ENCODE measurements at places on chromosomes 13 and 19.

- DNase-seq, result no peak
Observed at GRCh38 chr19:35081201-35081600, 34.4 kb upstream of the FXYD3 start.

- peak; percentile 98 for DNase-seq
Observed at GRCh38 chr19:38850436-38850975, 720 bp upstream of the HNRNPL start.

- DNase-seq, result no peak
Observed at GRCh38 chr13:106415971-106416370, 119.5 kb downstream of the EFNB2 start.

DNA sequence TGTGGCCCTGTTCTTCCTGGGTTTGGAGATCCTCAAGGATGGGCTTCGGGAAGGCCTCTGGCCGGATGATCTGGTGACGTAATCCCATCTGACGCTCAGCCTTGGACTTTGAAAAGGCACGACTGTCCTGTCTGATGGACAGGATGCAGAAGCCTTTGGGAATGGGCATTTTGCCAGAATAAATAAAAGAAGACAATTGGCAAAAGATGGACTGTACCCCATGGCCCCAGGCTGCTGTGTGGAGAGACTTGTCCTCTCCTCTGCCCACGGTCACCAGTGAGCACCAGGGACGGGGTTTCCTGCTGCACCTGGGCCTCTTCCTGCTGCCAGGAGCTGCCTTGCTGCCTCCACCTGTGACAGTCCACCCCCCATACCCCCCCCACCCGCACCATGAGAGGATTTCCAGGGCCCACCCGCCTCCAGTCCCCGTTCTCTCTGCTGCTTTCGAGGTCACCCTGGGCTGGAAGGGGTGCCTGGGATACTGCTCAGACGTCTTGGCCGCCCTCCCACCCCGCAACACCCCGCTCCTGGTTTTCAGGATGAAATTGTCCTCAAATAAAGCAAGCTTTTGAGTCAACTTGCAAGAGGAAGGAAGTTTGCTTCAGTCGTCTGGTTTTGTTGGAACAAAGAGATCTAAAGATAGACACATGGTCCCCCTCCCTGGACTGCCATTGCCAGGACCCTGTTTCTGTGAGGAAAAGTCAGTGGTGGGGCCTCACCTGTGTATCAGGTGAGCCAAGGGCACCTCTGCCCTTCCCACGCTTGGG lies 40.9 kb downstream of the MCF2L start:
- no peak for DNase-seq

GRCh38 chr19:1274081-1274851 lies 1.1 kb upstream of the FAM174C start:
- DNase-seq, result no peak

DNA sequence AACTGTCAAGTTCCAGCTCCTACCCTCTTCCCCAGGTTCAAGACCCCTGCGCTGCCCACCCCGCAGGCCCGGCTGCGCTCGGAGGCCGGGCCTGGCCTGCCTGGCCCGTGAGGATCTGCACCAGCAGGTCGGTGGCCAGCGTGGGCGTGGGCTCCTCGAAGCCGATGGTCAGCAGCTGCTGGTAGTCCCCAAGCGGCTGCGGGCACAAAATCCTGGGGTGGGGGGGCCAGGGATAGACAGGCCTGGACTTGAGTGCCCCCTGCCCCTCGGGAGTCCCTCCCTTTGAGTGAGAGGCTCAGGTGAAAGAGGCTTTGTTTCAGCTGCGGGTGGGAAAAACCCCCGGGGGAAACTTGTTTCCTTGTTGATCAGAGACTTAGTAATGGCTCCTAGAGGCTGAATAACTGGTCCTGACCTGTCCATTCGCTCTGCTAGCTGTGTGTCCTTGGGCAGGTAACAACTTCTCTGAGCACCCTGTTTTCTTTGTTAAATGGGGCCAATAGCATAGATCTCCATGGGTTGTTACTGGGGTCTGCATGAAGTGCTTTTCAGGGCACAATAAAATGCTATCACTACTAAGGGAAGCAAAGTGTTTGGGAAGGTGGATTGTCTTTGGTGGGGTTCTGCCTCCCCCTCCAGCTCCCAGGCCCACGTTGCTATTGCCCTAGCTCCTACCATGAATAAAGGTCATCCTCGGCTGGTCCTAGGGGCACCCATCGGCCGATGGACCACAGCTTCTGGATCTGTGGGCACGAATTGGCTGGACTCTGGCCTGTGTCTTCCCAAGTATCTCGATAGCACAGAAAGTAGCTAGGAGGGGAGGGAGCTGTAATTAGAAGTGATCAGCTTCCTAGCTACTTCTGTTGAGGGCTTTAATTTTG lies 3.5 kb downstream of the C19orf67 start:
- DNase-seq, result peak; percentile 31

DNA sequence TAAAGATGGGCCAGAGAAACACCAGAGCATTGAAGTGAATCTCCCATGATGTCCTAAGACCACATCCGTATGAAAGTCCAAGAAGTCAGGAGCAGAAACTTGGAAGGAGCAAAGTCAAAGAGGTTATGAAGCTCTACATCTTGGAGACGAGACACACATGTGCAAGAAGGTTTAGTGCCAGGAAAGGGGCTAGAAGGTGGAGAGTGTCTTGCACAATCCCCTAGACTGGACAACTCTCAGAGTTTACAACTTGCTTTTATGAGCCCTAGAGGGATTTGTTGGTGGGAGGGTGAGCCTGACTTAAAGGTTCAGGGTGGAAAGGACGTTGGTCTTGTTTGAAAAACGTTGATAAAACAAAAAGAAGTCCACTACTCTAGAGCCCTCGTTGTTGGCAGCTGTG lies 150.6 kb downstream of the GPC6 start:
- no peak for DNase-seq
